Mesenchymal stem cell (in vitro differentiated cells and primary cell): ENCODE measurements at places on chromosomes 13 and 19.

GRCh38 chr13:68428292-68428691, 1198.2 kb upstream of the PCDH9 start:
- DNase-seq, result peak; percentile 8
- H3K27ac ChIP-seq, result no peak overlapping the region
- no peaks in the 10 kb centered on the region for H3K27me3 ChIP-seq
- H3K4me3 ChIP-seq, result no peak overlapping the region
- no peaks in the 10 kb centered on the region for H3K4me1 ChIP-seq

DNA sequence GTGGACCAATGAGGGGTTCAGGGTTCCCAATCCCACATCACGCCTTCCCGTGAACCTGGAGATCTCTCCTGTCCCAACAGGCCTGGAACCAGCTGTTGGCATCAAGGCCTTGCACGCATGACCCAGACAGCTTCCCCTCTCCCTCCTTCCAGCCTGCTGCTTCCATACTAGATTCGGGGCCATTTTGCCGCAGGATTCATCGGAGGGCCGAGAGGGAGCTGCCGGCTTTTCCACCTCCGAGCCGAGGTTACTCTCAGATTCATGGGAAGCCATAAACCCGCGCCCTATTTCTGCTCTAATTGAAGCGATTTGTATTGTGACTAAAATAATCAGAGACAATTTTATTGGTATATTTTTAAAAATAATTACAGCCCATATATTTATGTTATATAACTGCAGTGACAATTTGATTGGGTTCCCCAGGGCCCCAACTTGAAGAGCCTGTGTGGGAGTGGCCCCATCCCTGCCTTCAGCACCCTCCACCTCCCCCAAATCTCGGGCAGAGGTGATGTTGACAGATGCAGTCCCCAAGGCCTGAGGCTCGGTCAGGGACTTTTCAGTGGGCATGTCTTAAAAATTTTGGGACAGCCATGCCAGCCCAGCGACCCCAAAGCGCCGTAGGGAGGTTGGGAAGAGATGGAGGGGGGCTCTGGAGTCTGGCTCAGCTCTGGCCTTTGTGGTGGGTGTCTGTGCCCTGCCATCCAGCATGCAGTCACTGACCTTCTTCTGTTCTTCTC, 30.8 kb upstream of the PEPD start:
- H3K27ac ChIP-seq, result no peak overlapping the region
- no peaks in the 10 kb centered on the region for H3K36me3 ChIP-seq

DNA sequence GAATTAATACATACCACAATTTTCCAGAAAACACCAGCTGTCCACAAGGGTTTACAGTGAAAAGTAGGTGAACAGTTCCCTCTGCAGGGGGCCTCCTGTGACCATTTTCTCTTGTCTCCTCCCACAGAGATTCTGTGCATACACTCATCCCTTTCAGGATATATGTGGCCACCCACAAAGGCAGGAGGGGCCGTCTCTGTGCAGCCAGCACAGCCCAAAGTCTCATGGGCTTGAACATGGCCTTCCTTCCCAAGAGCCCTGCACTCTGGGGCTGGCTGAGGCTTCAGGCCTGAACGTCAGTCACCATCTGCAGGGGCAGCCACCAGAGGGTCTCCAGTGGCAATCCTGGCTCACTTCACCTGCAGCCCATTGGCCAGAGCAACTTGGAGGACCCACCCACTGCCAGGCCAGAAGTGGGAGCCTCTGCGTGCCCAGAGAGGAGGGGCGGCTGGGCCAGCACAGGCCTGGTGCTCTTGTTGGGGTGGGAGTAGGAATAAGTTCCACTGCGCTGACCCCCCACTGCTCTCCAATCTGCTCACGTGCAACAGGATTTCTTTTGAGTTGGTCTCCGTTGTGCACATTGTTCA, 25.1 kb downstream of the TMEM161A start:
- DNase-seq, result peak; percentile 34
- no peak overlapping the region for H3K27ac ChIP-seq
- no peaks in the 10 kb centered on the region for H3K36me3 ChIP-seq
- H3K4me3 ChIP-seq, result no peak overlapping the region
- no peaks in the 10 kb centered on the region for H3K27me3 ChIP-seq

- no peaks in the 10 kb centered on the region for H3K4me1 ChIP-seq
- H3K4me3 ChIP-seq, result no peak overlapping the region
- DNase-seq, result no peak
- H3K36me3 ChIP-seq, result no peaks in the 10 kb centered on the region
Observed at GRCh38 chr13:20438801-20439200, 86.9 kb downstream of the CRYL1 start.

DNA sequence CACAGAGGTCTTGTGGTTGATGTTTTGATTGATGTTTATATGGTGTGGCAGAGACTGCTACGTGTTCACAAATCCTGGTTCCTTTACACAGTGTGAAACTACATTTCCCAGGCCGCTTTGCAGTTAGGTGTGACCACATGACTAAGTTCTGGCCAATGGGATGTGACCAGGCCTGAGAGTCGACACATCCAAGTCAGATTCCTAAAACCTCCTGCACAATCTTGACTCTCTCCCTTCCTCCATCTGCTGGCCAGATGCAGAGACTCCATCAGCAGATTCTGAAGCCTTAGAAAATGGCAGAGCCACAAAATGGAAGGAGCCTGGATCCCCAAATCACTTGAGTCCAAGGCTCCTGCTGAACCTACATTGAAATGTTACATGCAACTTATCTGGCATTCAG, 12.6 kb downstream of the CD37 start:
- H3K27me3 ChIP-seq, result no peaks in the 10 kb centered on the region
- no peak overlapping the region for H3K4me3 ChIP-seq
- DNase-seq, result peak; percentile 65

GRCh38 chr19:37519890-37520289, 13.2 kb downstream of the ZNF793 start:
- H3K27ac ChIP-seq, result no peak overlapping the region
- peak; percentile 18 for DNase-seq
- H3K36me3 ChIP-seq, result peaks cover 21% of the 10 kb centered on the region
- no peaks in the 10 kb centered on the region for H3K27me3 ChIP-seq
- H3K4me3 ChIP-seq, result peak overlapping the region; percentile 41

GRCh38 chr19:58325311-58326022, 1.3 kb upstream of the ZSCAN22 start:
- no peak overlapping the region for H3K4me3 ChIP-seq
- no peak overlapping the region for H3K27ac ChIP-seq
- DNase-seq, result peak; percentile 12
- peaks cover 25% of the 10 kb centered on the region for H3K36me3 ChIP-seq
- no peaks in the 10 kb centered on the region for H3K27me3 ChIP-seq

- peak overlapping the region; percentile 69 for H3K27ac ChIP-seq
- H3K36me3 ChIP-seq, result no peaks in the 10 kb centered on the region
- H3K27me3 ChIP-seq, result no peaks in the 10 kb centered on the region
- H3K4me1 ChIP-seq, result peaks cover 27% of the 10 kb centered on the region
- peak; percentile 69 for DNase-seq
Observed at GRCh38 chr13:46575818-46576221, 22.9 kb downstream of the LRCH1 start.

DNA sequence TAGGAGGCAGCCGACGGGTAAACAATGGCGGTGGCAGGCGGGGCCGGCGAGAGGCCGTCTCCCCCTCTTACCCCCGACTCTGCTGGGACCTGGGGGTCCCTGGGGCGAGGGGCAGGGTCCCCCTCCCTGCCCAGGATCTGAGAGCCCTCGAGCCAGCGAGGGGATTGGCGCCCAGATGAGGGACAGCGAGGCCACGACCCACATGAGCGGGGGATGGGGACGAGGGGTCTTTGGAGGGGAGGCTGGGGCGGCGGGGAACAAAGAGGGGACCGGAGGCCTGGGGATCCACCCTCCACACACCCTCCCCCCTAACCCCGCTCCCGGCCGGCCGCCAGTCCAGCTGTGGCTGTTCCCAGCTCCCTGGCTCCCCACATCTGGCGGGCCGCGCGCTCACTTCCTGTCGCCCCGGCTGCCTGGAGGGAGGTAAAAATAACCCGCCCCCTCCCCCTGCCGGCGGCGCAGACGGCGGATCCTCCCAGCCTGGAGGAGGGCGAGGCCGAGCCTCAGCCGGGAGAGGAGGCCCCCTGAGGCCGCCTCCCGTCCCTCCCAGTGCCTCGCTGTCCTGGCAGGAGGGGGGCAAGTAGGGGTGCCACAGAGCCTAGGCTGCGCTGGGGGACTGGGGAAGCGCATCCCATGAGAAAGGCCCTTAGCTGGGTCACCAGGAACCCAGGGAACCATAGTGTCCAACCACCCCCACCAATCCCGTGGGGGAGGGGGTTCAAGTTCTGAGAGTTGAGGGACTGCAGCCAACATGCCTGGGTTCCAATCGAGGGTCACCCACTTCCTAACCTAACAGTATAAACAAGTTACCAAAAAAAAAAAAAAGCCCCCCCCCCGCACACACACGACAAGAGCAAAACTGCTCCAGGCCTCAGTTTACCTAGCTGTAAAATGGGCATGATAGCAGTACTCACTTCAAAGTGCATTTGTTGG, 29.3 kb upstream of the NANOS3 start:
- H3K27ac ChIP-seq, result peak overlapping the region; percentile 99
- peak overlapping the region; percentile 60 for H3K4me3 ChIP-seq
- no peaks in the 10 kb centered on the region for H3K36me3 ChIP-seq
- H3K4me1 ChIP-seq, result peaks cover 59% of the 10 kb centered on the region
- H3K27me3 ChIP-seq, result no peaks in the 10 kb centered on the region

- H3K27ac ChIP-seq, result no peak overlapping the region
- H3K27me3 ChIP-seq, result peaks cover under 1% of the 10 kb centered on the region
- no peaks in the 10 kb centered on the region for H3K36me3 ChIP-seq
- peaks cover 9% of the 10 kb centered on the region for H3K4me1 ChIP-seq
- DNase-seq, result peak; percentile 84
Observed at GRCh38 chr13:51849145-51850101, 4.4 kb upstream of the TMEM272 start.

DNA sequence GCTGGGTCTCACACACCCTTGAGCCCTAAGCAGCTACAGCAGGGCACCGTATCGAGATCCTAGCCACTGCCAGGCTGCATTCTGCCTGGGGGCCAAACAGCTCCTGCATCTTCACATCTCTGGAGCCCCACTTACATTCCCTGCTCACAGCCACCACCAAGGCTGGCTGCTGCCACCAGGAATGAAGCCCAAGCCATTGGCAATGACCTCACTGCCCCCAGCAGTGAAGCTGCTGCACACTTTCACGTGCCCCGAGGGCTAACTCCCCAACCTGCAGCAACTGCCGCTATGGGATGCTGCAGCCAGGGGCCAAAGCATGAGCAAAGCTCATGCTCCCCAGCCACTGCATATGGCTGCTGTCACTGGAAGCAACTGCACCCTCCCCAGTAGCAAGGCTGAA, 42.0 kb downstream of the F2RL3 start:
- H3K27me3 ChIP-seq, result peaks cover 16% of the 10 kb centered on the region
- H3K36me3 ChIP-seq, result no peaks in the 10 kb centered on the region
- no peak overlapping the region for H3K4me3 ChIP-seq
- no peaks in the 10 kb centered on the region for H3K4me1 ChIP-seq

DNA sequence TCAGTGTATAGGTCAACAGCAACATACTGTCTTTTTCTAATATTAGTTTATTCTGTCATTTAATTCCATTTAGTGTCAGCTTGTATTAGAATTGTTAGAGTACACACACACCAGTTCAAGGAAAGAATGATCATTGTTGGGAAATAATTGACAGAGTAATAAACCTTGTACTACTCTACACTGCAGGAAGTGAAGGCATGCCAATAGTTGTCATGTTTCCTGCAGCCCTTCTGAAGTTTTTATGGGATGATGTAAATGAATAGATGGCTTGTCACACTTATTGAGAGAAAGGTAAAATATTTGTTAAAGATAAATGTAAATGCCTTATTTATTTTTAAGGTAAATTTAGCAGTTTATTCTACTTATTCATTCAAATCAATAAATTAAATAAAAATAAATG, 306.9 kb upstream of the KLHL1 start:
- H3K36me3 ChIP-seq, result no peaks in the 10 kb centered on the region
- H3K4me1 ChIP-seq, result peaks cover 1% of the 10 kb centered on the region
- no peak overlapping the region for H3K27ac ChIP-seq
- DNase-seq, result no peak
- no peak overlapping the region for H3K4me3 ChIP-seq

DNA sequence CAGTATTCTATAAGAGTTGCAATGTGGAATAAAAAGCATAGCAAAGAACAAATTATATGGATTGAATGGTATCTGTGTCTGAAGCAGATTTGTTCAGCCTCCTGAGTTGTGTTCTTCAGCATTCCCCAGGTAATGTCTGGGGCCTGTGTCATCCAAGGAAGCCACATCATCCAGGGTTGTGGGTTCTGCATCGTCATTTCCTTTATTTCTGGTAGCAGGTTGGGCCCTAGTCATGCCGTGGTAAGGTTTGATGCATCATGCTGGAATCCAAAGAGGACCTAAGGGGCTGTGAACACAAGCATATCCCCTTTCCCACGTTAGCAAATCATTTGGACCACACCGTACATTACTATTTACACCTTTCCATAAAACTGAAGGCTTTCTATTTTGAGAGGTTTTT, 131.0 kb upstream of the ZNF91 start:
- no peak overlapping the region for H3K27ac ChIP-seq
- H3K27me3 ChIP-seq, result no peaks in the 10 kb centered on the region
- DNase-seq, result no peak

DNA sequence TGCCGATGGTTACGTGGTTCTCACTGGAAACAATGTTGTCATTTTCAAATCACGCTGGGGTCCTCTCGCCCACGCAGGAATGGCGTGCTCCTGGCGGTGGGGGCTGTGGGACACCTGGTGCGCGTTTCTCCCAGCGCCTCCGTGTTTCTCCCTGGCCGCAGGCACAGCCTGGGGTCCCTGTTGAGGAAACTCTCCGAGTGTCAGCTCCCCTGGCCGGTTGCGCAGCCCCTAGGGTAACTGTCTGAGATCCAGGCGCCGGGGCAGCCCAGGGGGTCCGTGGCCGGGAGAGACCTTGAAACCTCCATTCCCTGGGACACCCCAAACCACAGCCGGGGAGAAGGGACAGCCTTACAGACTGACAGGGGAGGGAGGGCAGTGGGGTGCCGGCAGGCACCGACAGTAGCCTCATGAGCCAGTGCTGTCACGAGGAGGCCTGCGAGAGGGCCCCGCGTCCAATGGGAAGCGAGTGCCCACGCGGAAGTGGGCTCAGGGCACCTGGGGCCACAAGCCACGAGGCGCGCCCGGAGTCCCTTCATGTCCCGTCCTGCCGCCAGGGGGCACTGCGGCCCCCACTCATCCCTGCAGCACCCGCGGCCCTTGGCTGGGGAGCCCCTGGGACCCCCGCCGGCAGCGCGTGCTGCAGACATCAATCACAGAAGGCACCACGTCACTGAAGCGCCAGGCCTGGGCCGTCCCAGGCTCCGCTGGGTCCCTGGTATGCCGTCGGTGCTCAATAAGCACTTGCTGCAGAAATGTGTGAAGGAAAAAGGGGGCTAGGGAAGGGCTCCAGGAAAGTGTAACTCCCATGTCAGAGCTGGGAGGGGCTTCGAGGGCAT, 9.5 kb downstream of the ADAMTSL5 start:
- H3K4me3 ChIP-seq, result no peak overlapping the region
- peaks cover 16% of the 10 kb centered on the region for H3K27me3 ChIP-seq
- H3K27ac ChIP-seq, result no peak overlapping the region
- H3K4me1 ChIP-seq, result peaks cover 23% of the 10 kb centered on the region

GRCh38 chr13:27704681-27705080, 83.0 kb downstream of the POLR1D start:
- H3K27ac ChIP-seq, result no peak overlapping the region
- DNase-seq, result peak; percentile 39
- no peak overlapping the region for H3K4me3 ChIP-seq
- no peaks in the 10 kb centered on the region for H3K27me3 ChIP-seq
- no peaks in the 10 kb centered on the region for H3K4me1 ChIP-seq
